Tibial nerve (tissue), 4 donors: ENCODE measurements at places on chromosomes 1 and 21. TPM values are rescaled to one million over a fixed set of nuclear protein-coding genes. Genes with fewer than 3 reads are reported as not detected.

DNA sequence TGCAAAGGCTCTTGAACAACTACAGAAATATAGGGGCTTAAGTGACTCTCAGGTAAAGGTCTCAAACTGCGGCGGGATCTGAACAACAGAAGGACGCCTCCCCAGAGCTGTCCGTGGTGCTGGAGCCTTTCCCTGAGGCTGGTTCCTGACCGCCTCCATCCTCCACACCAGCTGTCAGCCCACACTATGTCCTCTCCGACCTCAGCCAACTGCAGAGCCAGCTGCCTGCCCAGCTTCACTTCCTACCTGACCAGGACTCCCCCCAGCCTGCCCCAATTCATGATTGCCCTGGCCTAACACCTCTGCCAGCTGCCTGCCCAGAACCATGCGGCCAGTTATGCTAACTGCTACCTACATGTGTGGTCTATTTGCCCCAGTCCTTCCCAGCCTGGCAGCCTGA lies 63.6 kb upstream of the ZC3H12A start:
- DNase-seq, result no peak
- H3K4me3 ChIP-seq, result no peak overlapping the region
- H3K27ac ChIP-seq, result no peak overlapping the region
- no peaks in the 10 kb centered on the region for H3K27me3 ChIP-seq
- no peaks in the 10 kb centered on the region for H3K4me1 ChIP-seq

DNA sequence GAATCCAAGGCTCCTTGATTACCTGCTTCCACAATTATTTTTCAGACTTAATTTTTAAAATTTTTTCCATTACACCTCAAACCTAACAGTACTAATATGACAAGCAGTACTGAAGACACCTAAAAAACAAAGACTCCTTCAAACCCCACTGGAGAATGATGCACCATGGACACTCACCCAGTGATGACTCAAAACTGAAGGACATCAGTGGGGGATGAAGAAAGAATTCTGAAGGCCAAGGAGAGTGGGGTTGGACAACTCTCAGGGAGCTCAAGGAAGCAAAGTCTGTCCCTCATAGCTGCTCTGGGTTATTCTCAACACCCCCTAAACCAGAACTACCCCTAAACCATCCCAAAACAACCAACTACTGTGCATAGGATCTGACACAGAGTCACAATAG lies 2.4 kb upstream of the ARHGAP29 start:
- H3K36me3 ChIP-seq, result no peaks in the 10 kb centered on the region
- H3K27ac ChIP-seq, result no peak overlapping the region
- no peaks in the 10 kb centered on the region for H3K4me1 ChIP-seq
- no peaks in the 10 kb centered on the region for H3K27me3 ChIP-seq

DNA sequence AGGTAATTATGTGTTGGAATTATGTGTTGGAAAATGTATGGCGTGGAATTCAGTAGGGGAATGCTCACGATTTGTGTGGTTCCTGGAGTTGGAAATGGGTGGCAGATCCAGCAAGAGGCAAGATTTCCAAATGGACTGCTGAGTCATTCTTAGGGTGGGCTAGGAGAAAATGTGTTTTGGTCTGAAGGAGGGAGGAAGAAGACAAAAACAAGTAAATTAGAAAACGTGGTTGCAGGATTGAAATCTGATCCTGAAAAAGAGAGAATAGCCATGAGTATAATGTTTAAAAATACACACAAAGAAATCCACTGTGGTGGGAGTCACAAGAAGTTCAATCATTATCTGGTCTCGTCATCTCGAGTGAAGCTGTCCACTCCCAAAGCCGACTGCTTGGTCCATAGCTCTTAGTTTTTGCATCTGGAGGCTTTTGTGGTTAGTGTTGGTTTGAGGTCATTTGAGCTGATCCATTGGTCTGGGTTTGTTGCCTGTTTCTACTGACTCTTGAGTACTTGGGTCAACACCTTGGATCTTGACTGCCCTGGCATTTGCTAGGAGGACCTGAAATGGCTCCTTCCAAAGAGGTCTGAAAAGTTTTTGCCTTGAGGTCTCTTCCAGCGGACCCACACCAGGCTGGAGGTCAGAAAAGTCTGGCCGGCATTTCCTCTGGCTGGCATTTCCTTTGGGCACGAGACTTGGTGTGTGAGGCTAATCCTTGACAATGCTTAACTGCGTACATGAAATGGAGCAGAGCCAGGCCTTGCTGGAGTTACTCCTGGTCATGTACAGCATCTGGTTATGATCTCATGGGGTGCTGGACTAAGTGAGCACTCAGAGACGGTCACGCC lies 9.2 kb downstream of the MX2 start:
- no peak for DNase-seq
- H3K27ac ChIP-seq, result peak overlapping the region; percentile 27
- no peak overlapping the region for H3K4me3 ChIP-seq
- H3K4me1 ChIP-seq, result peaks cover 29% of the 10 kb centered on the region
- no peaks in the 10 kb centered on the region for H3K36me3 ChIP-seq

DNA sequence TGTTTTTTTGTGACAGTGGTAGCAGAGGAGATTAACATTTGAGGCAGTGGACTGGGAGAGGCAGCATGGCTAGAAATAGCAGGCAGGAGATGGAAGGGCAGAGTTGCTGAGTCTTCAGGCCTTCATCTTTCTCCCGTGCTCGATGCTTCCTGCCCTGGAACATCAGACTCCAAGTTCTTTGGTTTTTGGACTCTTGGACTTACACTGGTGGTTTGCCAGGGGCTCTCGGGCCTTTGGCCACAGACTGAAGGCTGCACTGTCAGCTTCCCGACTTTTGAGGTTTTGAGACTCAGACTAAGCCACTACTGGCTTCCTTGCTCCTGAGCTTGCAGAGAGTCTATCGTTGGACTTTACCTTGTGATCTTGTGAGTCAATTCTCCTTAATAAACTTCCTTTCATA lies 24.2 kb upstream of the LEFTY2 start:
- no peaks in the 10 kb centered on the region for H3K4me1 ChIP-seq
- no peak overlapping the region for H3K27ac ChIP-seq
- H3K27me3 ChIP-seq, result peaks cover 12% of the 10 kb centered on the region

GRCh38 chr1:28170001-28170596 lies 6.4 kb downstream of the PTAFR start:
- DNase-seq, result no peak
- H3K27me3 ChIP-seq, result no peaks in the 10 kb centered on the region
- no peaks in the 10 kb centered on the region for H3K36me3 ChIP-seq
- H3K27ac ChIP-seq, result no peak overlapping the region

DNA sequence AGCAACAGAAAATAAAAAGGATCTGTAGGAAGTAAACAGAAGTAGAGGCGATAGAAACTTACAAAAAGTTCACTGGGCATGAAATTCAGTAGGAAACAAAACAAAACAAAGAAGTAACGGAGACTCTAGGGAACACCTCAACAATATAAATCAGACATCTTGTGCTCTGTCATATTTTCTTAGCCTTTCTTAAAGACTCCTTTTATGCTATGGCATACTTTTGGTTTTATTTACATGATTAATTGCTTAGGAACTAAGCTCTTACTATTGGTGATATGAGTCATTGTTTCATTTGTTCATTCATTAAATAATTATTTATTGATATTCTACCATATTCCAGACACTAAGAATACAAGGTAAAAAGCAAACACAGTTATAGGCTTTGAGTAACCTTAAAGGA lies 126.6 kb downstream of the KCNT2 start:
- H3K27me3 ChIP-seq, result no peaks in the 10 kb centered on the region
- no peak for DNase-seq
- H3K27ac ChIP-seq, result no peak overlapping the region
- H3K4me3 ChIP-seq, result no peak overlapping the region
- no peaks in the 10 kb centered on the region for H3K36me3 ChIP-seq

GRCh38 chr1:23751050-23751814 lies 8.0 kb downstream of the ELOA start:
- DNase-seq, result no peak
- H3K27ac ChIP-seq, result no peak overlapping the region

- no peak overlapping the region for H3K4me3 ChIP-seq
- H3K27ac ChIP-seq, result no peak overlapping the region
- H3K4me1 ChIP-seq, result no peaks in the 10 kb centered on the region
- H3K27me3 ChIP-seq, result no peaks in the 10 kb centered on the region
Observed at GRCh38 chr1:91221017-91221416, 183.6 kb downstream of the HFM1 start.

Gene SMPDL3B
- total RNA-seq, result not detected

DNA sequence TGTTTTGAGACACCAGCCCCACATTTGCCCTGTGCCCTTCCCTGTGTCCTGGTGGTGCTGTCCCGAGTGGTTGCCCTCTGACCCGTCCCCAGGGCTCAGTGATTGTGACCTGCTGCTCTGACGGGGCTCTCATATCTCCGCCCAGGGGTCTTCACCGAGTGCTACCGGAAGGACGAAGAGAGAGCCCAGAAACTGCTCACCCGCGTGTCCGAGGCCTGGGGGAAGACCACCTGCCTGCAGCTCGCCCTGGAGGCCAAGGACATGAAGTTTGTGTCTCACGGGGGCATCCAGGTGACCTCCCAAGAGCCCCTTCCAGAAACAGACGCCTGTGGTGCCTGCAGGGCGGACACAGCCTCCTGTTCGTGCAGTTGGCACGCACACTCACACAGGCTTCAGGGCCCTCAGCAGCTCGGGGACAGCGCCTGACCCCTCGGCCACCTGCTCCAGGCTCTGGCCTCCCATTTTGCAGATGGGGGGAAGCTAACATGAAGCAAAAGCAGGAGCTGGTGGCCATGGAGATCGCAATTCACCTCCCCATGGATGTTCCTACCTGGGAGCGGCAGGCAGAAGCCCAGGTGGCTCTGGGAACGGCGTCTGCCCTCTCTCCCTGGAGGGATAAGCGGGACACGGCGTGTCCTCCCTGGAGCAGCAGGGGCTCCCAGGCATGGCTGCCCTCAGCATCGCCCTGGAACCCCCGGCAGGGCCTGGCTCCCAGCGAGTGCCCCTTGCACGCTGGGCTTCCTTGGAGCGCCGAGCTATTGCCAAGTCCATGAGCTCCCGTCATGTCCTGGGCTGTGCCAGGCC lies 45.9 kb downstream of the TRPM2 start:
- DNase-seq, result no peak
- no peak overlapping the region for H3K4me3 ChIP-seq
- no peaks in the 10 kb centered on the region for H3K27me3 ChIP-seq
- H3K36me3 ChIP-seq, result no peaks in the 10 kb centered on the region
- no peaks in the 10 kb centered on the region for H3K4me1 ChIP-seq

- H3K27me3 ChIP-seq, result no peaks in the 10 kb centered on the region
- no peak overlapping the region for H3K4me3 ChIP-seq
- H3K4me1 ChIP-seq, result no peaks in the 10 kb centered on the region
- H3K27ac ChIP-seq, result peak overlapping the region; percentile 53
- no peaks in the 10 kb centered on the region for H3K36me3 ChIP-seq
Observed at GRCh38 chr1:54571326-54571725, 23.3 kb downstream of the ACOT11 start.

- no peaks in the 10 kb centered on the region for H3K27me3 ChIP-seq
- H3K4me3 ChIP-seq, result no peak overlapping the region
- H3K27ac ChIP-seq, result no peak overlapping the region
- no peaks in the 10 kb centered on the region for H3K36me3 ChIP-seq
- DNase-seq, result no peak
Observed at GRCh38 chr1:54361342-54361741, 44.9 kb downstream of the SSBP3 start.
